ENCODE measurements at places on chromosomes 7 and 10. TPM values are rescaled to one million over a fixed set of nuclear protein-coding genes. Genes with fewer than 3 reads are reported as not detected.

The EGFR gene
- 22.9 TPM for polyA plus RNA-seq

- peaks cover 4% of the 10 kb centered on the region for H3K36me3 ChIP-seq
- H3K4me1 ChIP-seq = no peaks in the 10 kb centered on the region
- H3K27me3 ChIP-seq = no peaks in the 10 kb centered on the region
- no peak overlapping the region for H3K4me3 ChIP-seq
Observed at GRCh38 chr10:92074126-92074887, 150.7 kb downstream of the BTAF1 start.

- H3K36me3 ChIP-seq = no peaks in the 10 kb centered on the region
- no peak for DNase-seq
- H3K27ac ChIP-seq = no peak overlapping the region
- peaks cover 19% of the 10 kb centered on the region for H3K27me3 ChIP-seq
- no peaks in the 10 kb centered on the region for H3K4me1 ChIP-seq
- H3K4me3 ChIP-seq = no peak overlapping the region
Observed at GRCh38 chr7:128724743-128725142, 14.4 kb upstream of the CALU start.

The CPA2 gene
- polyA plus RNA-seq = 28.4 TPM

GRCh38 chr7:33774762-33775523, 130.4 kb upstream of the BMPER start:
- DNase-seq = peak; percentile 16
- H3K4me1 ChIP-seq = no peaks in the 10 kb centered on the region
- no peaks in the 10 kb centered on the region for H3K36me3 ChIP-seq
- H3K27me3 ChIP-seq = no peaks in the 10 kb centered on the region

- DNase-seq = no peak
- no peaks in the 10 kb centered on the region for H3K27me3 ChIP-seq
- H3K27ac ChIP-seq = no peak overlapping the region
- H3K36me3 ChIP-seq = peaks cover 18% of the 10 kb centered on the region
Observed at GRCh38 chr10:79390551-79391229, 43.4 kb downstream of the PPIF start.

- DNase-seq = no peak
- no peaks in the 10 kb centered on the region for H3K4me1 ChIP-seq
- no peak overlapping the region for H3K27ac ChIP-seq
- H3K4me3 ChIP-seq = no peak overlapping the region
Observed at GRCh38 chr7:90458104-90458503, 11.3 kb upstream of the PTTG1IP2 start.

- no peak overlapping the region for H3K4me3 ChIP-seq
- no peak for DNase-seq
- no peaks in the 10 kb centered on the region for H3K36me3 ChIP-seq
Observed at GRCh38 chr7:102289057-102289456, 2.4 kb downstream of the SH2B2 start.

The FAM221A gene
- 12.5 TPM for polyA plus RNA-seq

GRCh38 chr7:107593025-107593410, 13.0 kb downstream of the BCAP29 start:
- no peaks in the 10 kb centered on the region for H3K27me3 ChIP-seq
- no peak overlapping the region for H3K27ac ChIP-seq
- DNase-seq = no peak
- H3K4me3 ChIP-seq = no peak overlapping the region
- H3K4me1 ChIP-seq = no peaks in the 10 kb centered on the region

DNA sequence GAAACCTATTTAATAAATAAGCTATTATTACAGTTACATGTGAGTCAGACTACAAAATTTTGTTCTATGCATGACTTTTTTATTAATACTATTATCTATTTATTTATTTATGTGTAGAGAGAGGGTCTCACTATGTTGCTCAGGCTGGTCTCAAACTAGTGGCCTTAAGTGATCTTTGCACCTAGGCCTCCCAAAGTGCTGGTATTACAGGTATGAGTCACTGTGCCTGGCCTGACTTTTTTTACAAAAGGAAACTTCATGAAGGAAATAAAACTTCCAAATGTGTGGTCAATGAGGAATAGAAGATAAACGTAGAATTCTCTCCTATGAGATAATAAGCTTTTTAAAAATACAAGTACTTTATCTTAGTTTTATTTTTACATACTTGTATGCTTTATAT, 19.0 kb downstream of the COL28A1 start:
- no peaks in the 10 kb centered on the region for H3K36me3 ChIP-seq
- H3K27me3 ChIP-seq = no peaks in the 10 kb centered on the region
- no peak overlapping the region for H3K27ac ChIP-seq
- H3K4me3 ChIP-seq = no peak overlapping the region
- peaks cover 18% of the 10 kb centered on the region for H3K4me1 ChIP-seq

The ANXA8L1 gene
- 7.9 TPM for polyA plus RNA-seq
